CD4-positive, alpha-beta T cell treated with Interleukin-12 subunit alpha and Interleukin-12 subunit beta, for 1 hour (primary cell): ENCODE measurements at places on chromosomes 3 and 15.

GRCh38 chr15:39124553-39125171 is 456.2 kb upstream of the THBS1 start:
- no peak for DNase-seq

DNA sequence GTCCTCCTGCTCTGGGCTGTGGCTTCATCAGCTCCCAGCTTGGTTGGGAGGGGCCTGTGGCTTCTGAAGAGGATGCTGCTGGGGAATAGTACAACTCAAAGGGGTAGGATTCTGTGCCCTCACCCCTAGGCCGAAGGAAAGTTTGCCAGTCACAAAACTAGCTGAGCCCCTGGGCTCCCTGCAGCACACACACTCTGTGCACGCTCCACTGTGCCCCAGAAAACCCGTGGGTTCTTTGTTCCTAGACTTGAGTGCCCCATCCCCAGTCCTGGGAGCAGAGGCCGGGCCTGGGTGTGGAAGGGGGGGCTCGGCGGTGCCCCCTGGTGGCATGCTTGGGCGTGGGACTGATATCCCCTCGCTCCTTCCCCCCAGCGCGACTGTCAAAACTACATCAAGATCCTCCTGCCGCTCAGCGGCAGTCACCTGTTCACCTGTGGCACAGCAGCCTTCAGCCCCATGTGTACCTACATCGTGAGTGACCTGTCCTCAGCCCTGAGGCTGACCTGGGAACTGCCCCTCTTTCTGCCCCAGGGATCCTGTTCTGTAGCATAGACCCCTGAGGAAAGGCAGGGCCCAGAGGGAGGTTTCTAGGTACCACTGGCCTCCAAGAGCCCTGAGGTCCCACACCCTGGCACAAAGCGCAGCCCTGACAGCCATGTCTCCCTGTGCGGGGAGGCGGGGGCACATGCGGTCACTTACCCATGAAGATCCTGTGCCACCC is 14.2 kb downstream of the CIB1 start:
- peak; percentile 57 for DNase-seq

- no peak for DNase-seq
Measured at GRCh38 chr3:128107834-128108233, 15.8 kb downstream of the RUVBL1 start.

GRCh38 chr3:15797642-15798303 is at the start of gene ANKRD28:
ANKRD28 (minus strand) TSS chr3:15797979; CDS start chr3:15796521, 1,458 bp downstream.
- DNase-seq, result peak; percentile 67

DNA sequence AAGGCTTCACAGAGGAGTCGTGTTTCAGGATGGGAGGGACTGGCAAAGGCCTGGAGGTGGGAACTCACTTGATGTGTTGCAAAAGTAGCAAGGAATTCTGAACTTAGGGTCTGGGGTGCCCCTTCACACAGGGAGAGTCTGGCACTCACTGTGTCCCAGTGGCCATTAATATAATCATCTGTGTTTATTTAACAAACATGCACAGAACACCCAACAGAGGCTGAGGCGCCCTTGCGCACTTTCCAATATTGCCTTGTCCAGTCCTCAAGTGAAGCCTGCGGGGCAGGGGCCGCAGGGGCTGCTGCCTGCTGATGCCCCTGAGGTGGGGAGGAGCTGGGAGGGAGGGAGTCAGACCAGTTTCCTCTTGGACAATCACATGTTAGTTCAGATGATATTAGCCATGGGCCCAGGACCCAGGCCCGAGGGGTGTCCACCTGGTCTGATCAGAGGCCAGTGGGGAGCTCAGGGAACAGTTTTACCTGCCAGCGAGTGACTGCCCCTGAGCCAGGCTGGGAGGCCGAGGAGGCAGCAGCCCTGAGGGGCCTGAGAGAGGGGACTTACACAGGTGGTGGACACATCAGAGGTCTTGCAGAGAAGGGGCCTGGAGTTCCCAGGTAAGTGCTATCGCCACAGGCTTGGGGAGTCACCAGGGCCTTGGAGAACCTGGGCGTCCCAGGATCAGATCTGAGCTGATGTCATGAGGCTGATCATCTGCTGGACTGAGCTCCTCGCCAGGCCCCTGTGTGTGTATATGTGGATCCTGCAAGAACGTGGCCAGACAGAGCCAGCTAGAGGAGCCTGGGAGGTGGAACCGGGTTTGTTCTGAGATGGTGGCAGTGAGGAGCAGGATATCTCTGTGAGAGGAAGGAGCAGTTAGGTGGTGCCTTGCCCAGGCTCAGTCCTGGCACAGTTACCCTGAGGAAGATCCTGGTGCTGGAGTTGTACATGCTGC is 13.8 kb upstream of the TXNRD3 start:
- DNase-seq, result no peak

DNA sequence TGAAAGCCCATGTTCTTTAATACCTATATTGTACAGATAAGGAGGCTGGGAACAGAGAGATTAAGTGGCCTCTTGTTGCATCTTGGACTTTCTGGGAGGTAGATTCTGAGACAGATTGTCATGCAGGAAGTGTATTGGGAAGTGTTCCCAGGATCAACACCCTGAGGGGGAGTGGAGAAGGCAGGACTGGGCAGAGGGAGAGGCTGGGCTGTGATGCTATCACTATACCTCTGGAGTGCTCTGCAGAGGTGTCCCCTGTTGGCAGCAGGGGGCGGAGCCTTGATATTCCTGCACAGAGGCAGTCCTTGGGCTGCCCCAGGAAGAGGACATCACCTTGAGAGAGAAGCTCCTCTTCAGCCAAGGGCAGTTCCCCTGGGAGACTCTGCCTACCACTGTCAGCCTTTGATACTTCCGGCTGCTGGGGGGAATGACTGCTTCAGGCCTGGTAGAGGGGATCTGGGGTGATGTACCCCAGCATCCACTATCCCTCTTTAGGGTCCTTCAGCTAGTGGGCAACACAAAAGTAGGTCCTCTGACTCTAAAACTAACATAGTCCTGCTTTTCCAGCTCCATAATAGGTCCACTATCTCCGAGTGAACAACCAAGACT is 97.4 kb upstream of the RNU6-1 start:
- DNase-seq, result no peak

DNA sequence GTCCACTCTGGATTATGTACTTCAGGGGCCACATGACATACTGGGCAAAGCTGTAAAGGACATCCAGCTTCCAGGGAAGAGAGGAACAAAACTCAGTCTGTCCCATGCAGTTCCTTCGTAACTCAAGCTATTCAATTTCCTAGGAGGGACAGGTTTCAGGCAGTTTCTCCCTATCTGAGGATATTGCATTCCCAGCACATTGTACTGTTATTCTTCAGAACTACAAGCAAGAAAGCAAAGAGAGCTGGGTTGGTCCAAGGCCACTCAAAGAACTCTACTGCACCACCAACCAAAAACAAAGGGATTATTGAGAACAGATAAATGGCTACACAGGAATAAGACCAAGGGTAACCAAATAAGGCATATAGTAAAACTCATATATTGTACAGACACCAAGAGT is 117.6 kb upstream of the ARL6 start:
- no peak for DNase-seq

DNA sequence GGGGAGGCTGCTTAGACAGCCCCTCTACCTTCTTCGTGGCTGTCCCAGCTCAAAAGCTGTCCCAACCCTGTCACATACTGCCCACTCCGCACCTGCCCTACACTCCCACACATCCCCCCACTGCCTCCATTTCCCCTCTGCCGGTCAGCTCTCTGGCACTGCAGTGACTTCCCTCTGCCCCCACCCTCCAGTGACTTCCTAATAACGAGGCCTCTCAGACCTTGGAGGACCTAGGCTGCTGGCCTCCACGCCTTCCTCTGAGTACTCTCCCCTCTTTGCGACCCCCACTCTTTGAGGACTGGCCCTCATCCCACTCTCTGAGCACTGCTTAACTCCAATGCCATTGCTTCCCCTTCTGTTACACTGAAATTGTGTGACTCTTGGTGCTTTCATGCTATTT is 45.3 kb downstream of the KY start:
- DNase-seq, result no peak

DNA sequence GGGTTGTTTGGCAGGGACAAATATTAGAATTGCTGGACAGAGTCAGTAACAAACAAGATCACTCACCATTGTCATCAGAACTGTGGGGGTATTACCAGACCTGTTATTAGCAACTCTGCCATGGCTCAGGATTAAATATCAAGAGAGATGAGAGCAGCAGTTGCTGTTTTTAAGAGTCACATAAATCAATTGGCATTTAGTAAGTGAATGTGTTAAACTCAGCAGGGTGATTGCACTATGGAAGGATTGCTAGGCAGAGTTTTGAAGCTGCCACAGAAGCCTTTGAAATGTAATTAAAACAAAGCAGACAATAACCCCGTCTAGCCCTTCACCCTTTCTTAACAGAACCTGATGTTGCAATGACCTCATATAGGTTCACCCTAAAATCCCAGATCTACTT is 238.8 kb downstream of the GAP43 start:
- no peak for DNase-seq

- no peak for DNase-seq
Measured at GRCh38 chr15:88489321-88489720, 21.8 kb downstream of the MRPS11 start.

DNA sequence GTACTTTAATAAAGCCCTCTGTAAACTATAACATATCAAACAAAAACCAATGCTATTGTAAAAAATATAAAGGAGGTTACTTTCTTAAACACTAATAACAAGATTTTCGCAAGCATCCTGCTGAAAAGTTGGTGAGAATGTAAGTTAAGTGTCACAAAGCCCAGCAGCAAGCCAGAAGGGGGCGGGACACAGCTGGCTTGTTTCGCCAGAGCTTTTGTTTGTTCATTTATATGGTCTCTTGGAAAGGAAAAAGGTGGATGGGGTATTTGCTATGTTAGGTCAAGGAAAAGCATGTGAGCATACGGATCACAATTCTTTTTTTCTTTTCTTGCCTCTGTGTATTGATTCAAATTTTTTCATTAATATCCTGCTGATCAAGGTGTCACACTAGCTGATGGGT is 59.9 kb downstream of the HACD2 start:
- DNase-seq, result no peak

DNA sequence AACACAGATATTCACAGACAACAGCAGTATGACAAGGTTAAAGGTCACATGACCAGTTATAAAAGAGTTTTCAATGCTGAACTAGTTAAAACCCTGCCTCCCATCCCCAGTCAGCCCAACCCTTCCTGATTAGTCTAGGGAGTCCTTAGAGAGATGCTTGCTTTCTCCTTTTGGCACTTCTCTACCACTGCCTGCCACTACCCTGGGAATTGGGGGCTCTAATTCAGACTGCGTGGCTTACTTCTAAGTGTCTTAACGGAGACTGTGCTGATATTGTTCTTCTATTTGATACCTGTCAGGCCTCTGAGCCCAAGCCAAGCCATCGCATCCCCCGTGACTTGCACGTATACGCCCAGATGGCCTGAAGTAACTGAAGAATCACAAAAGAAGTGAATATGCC is 11.7 kb upstream of the TRA2B start:
- no peak for DNase-seq

DNA sequence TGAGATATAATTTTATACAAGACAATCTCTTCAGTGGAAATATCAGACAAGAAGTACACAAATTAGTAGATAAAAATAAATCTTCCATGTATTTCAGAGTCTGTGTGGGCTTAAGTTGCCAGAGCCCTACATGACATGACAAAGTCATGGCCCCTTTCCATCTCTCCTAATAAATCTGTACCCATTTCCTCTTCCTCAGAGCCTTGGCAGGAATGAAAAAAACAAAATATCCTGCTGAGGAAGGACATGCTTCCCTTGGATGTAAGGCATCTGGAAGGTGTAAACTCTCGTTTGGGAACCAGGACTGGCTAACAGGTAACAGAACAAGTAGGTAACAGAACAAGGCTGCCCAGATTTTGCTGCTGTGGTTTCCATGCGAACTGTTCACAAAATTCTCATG is 148.1 kb downstream of the SNRK start:
- DNase-seq, result no peak

GRCh38 chr15:97729270-97729669 is 231.2 kb upstream of the ARRDC4 start:
- no peak for DNase-seq
